ENCODE measurements at places on chromosomes 1 and 21.

- no peak for DNase-seq
These were observed 59.9 kb downstream of the C1orf198 start for GRCh38 chr1:230808281-230808872.

GRCh38 chr1:2144501-2145090, 50.0 kb downstream of the FAAP20 start:
- no peak for DNase-seq

- no peak for DNase-seq
These were observed 47.3 kb downstream of the LPGAT1 start for GRCh38 chr1:211783266-211783665.

- no peak for DNase-seq
These were observed 29.2 kb downstream of the ST7L start for GRCh38 chr1:112589766-112590165.

Measured in DMS 273 treated with DMSO at 0.1 percent for 48 hours (cell line).